ENCODE measurements at places on chromosomes 6 and 20. TPM values are rescaled to one million over a fixed set of nuclear protein-coding genes. Genes with fewer than 3 reads are reported as not detected.

The VSTM2L gene
- total RNA-seq = 2.8 TPM

The WFDC12 gene
- total RNA-seq = not detected

The SLC25A27 gene
- total RNA-seq = 15.4 TPM

The C6orf89 gene
- total RNA-seq = 29.7 TPM

The GGTLC1 gene
- total RNA-seq = not detected

The PDE7B gene
- 0.97 TPM for total RNA-seq

The CST5 gene
- total RNA-seq = not detected

DNA sequence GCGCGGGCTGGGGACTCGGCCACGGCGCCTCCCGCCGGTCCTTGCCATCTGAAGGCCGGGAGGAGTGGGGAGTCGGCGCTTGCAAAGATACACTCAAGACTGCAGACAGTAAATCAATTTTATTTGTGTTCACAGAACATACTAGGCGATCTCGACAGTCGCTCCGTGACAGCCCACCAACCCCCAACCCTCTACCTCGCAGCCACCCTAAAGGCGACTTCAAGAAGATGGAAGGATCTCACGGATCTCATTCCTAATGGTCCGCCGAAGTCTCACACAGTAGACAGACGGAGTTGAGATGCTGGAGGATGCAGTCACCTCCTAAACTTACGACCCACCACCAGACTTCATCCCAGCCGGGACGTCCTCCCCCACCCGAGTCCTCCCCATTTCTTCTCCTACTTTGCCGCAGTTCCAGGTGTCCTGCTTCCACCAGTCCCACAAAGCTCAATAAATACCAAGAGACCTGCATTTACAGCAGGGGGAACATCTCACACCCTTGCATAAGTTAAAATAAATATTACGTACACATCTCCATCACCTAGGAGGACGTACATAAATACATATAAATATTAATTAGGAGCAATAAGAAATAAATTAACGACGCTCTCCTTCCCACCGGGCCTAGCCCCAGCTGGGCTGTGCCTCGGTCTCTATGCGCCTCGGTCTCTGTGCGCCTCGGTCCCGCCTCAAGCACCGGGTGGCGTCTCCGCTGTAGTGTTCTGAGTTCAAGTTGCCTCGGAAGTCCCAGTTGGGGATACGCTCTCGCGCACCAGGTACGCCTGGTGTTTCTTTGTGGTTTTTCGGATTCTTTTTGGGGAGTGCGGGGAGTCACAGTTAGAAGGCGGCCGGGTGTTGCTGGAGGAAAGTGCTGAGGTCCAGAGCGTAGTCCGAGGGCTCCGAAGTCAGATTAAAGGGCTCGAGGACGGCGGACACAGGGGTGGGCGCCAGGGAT is 889 bp upstream of the FLOT1 start:
- peak overlapping the region; percentile 67 for H3K4me3 ChIP-seq
- no peaks in the 10 kb centered on the region for H3K36me3 ChIP-seq
- peak; percentile 55 for DNase-seq
- H3K4me1 ChIP-seq = peaks cover 18% of the 10 kb centered on the region
- H3K27ac ChIP-seq = peak overlapping the region; percentile 95

GRCh38 chr20:62064770-62065673 is 659 bp downstream of the TAF4 start:
- H3K27ac ChIP-seq = no peak overlapping the region
- no peak for DNase-seq
- H3K36me3 ChIP-seq = no peaks in the 10 kb centered on the region
- peaks cover 15% of the 10 kb centered on the region for H3K4me1 ChIP-seq
- no peaks in the 10 kb centered on the region for H3K27me3 ChIP-seq
- peak overlapping the region; percentile 65 for H3K4me3 ChIP-seq

DNA sequence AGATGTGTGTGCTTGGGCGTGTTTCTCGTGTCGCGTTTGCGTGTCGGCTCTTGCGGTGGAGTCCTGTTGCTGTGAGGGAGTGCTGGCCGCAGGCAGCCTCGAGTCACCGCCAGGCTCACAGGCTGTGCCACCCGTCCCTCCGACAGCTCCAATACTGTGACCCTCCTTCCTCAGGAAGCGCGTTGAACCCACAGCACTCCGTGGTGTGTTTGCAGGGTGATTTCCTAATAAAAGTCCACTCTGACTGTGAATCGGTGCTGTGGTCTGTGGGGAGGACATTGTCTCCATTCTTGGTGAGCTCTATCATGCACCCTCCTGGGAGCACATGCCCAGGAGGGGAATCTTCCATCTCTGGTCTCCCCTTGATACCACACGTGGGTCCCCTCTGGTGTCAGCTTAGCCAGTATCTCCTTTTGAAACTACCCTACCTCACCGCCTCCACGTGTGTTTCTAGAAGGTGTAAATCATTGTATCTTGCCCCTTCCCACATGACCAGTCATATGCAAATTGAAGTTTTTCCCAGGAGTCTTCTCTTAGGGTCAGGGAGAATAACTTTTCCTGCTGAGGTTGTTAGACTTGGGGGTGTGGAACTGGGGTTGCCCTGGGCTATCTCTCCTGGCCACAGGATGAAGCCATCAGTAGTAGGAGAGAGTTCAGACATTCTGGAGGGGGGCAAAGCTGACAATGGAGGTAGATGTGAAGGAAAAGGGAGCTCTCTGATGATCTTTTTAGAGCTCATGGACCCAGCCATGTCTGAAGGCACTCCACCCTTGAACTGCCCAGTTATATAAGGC is 13.3 kb upstream of the PCMTD2 start:
- no peak overlapping the region for H3K4me3 ChIP-seq
- no peak overlapping the region for H3K27ac ChIP-seq
- DNase-seq = no peak
- no peaks in the 10 kb centered on the region for H3K36me3 ChIP-seq
- H3K4me1 ChIP-seq = no peaks in the 10 kb centered on the region

DNA sequence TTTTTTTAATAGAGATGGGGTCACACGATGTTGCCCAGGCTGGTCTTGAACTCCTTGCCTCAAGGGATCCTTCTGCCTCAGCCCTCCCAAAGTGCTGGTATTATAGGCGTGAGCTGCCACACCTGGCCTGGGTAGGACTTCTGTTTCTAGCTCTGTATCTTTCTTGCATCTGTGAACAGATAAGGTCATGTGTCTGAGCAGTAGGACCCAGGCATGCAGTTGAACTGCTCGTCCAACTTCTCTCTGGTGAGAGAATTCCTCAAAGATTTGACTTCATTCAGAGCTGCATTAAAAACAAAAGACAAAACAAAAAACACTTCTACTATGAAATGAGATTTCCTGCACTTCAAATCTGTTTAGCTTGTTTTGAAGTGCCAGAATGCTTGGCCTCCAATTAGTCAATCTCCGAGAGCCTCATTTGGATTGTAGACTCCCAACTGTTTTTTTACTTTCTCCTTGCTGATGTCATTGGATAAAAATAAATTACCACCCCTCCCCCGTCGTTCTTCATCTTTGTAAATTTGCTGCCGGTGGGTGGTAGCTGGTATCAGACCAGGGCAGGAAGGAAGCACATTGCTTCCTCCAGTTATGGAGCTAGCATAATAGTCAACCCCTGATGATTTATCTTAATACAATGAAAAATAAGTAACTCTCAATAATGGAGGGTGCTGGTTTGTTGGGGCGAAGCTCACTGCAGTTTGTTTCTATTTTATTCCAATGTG is 17.6 kb downstream of the CD109 start:
- H3K27ac ChIP-seq = no peak overlapping the region
- DNase-seq = no peak
- H3K27me3 ChIP-seq = no peaks in the 10 kb centered on the region

DNA sequence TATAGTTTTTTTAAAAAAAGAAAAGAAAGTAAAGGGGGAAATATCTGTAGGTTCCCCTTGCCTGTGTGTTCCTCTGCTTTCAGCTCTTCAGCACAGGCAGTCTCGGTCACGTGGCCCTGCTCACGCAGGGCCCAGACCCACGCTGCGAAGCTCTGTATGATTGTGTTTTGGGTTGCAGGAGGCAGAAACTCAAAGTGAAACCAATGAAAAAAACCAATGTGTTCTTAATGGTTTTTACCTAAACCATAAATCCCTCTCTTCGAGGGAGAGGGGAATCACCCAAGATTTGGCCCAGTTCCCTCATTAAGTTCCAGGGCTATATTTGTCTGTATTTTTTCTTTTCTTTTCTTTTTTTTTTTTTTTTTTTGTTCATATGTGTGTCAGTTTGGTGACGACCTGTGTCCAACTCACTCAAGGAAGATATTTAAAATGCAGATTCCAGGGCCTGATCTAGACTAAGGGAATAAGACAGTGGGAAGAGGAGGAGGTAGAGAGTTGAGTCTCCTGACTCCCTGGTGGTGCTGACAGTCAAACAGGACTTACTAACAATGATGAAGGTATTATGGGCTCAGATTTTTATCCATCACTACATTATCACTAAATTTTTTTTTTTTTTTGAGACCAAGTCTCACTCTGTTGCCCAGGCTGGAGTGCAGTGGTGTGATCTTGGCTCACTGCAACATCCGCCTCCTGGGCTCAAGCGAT is 33.8 kb upstream of the RREB1 start:
- H3K36me3 ChIP-seq = no peaks in the 10 kb centered on the region
- H3K4me3 ChIP-seq = no peak overlapping the region
- no peak for DNase-seq
- H3K27me3 ChIP-seq = no peaks in the 10 kb centered on the region

- H3K27me3 ChIP-seq = no peaks in the 10 kb centered on the region
- no peaks in the 10 kb centered on the region for H3K36me3 ChIP-seq
- no peak for DNase-seq
- no peak overlapping the region for H3K27ac ChIP-seq
- no peaks in the 10 kb centered on the region for H3K4me1 ChIP-seq
Measured at GRCh38 chr6:100212131-100212530, 218.1 kb upstream of the MCHR2 start.

DNA sequence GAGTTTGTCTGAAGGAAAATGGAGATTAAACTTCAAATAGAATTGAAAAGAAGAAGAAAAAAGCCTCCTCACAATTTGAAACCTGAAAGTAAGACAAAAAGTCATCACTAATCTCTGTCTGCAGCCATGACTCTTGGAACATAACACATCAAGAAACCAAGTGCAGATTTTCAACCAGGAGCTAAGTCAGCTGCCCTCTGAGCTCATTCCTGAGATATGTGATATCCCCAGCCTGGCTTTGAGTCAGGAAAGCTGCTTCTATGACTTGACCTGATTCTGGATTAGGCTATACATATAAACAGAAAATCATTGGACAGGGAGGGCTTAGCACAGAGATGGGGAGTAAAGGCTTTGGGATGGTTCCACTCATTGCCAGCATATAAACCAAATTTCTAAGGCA is 891.4 kb downstream of the TFAP2A start:
- no peak overlapping the region for H3K4me3 ChIP-seq
- no peak overlapping the region for H3K27ac ChIP-seq
- DNase-seq = no peak
- no peaks in the 10 kb centered on the region for H3K27me3 ChIP-seq
- no peaks in the 10 kb centered on the region for H3K36me3 ChIP-seq
- H3K4me1 ChIP-seq = no peaks in the 10 kb centered on the region

GRCh38 chr6:684831-685636 is 7.9 kb downstream of the EXOC2 start:
- no peak overlapping the region for H3K4me3 ChIP-seq
- H3K4me1 ChIP-seq = no peaks in the 10 kb centered on the region
- DNase-seq = no peak
- no peak overlapping the region for H3K27ac ChIP-seq
- H3K27me3 ChIP-seq = no peaks in the 10 kb centered on the region

DNA sequence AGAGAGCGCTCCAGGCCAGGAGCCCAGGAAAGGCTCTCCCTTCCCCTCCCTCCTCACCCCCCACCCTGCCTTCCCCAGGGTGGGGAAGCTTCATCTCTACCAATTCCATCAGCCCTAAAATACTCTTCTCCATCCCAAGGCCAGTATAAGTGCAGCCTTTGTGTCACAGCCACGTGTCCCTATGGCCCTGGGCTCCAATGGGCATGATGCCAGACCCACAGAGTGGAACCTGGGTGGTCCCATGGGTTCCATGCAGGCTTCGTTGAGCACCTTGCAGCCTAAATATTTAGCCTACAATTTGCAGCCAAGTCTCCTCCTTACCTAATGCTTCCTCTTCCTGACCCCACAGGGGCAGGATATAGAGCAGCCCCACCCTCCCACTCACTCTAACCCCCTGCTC is 976 bp upstream of the MATN4 start:
- no peak overlapping the region for H3K27ac ChIP-seq
- H3K36me3 ChIP-seq = peaks cover 5% of the 10 kb centered on the region
- H3K27me3 ChIP-seq = no peaks in the 10 kb centered on the region
- DNase-seq = no peak

- H3K27ac ChIP-seq = no peak overlapping the region
- H3K4me1 ChIP-seq = no peaks in the 10 kb centered on the region
- no peaks in the 10 kb centered on the region for H3K27me3 ChIP-seq
Measured at GRCh38 chr6:88538130-88538706, 372.1 kb upstream of the CNR1 start.

- no peak overlapping the region for H3K27ac ChIP-seq
- DNase-seq = no peak
- H3K4me3 ChIP-seq = no peak overlapping the region
- no peaks in the 10 kb centered on the region for H3K4me1 ChIP-seq
- no peaks in the 10 kb centered on the region for H3K36me3 ChIP-seq
Measured at GRCh38 chr6:117521791-117522502, 39.5 kb downstream of the DCBLD1 start.

- no peak overlapping the region for H3K27ac ChIP-seq
- H3K27me3 ChIP-seq = no peaks in the 10 kb centered on the region
- peak overlapping the region; percentile 73 for H3K4me3 ChIP-seq
- H3K4me1 ChIP-seq = no peaks in the 10 kb centered on the region
- H3K36me3 ChIP-seq = no peaks in the 10 kb centered on the region
- DNase-seq = peak; percentile 30
Measured at GRCh38 chr6:52284131-52284459, 447 bp downstream of the MCM3 start.

DNA sequence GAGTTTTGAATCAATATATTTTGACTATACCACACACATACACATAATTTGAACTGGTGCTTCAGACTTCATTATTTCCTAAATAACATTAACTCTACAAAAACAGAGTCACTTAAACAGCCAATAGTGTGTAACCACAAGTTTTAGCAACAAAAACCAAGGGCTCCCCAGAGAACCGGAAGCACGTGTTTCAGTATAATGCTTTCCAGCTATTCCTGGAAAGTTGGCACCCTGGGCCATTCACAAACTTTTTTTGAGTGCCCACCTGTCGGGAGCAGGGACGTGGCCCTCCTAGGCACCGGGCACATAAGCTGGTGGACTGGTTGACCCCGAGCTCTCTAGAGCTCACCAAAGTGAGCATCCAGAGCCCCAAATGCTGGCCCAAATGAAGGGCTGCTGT is 1.9 kb upstream of the SLC35D3 start:
- DNase-seq = no peak
- peaks cover 9% of the 10 kb centered on the region for H3K4me1 ChIP-seq
- peaks cover 4% of the 10 kb centered on the region for H3K27me3 ChIP-seq
- H3K27ac ChIP-seq = no peak overlapping the region

DNA sequence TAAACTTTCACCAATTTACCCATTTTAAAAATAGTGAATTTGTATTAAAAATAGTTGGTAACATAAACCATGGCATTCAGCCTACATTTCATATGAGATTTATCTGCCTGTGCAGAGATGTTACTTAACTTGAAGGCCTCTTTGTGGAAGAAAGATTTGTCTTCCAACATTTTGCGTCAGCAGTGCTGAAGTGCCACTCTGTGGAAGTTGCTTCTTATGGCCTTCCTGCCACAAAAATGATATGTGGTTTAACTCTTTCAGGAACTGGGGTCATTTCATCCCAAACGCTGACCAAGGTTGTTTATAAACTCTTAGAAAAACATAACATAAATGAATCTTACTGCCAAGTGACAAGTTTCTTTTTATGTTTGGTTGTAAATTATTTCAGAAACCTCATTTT is 246.8 kb downstream of the ARID1B start:
- H3K36me3 ChIP-seq = no peaks in the 10 kb centered on the region
- no peak for DNase-seq
- H3K4me1 ChIP-seq = peaks cover 16% of the 10 kb centered on the region

All from pancreas (tissue), 10 donors.